Stimulated activated CD8-positive, alpha-beta memory T cell treated with anti-CD3 and anti-CD28 coated beads, Interleukin-7, amount 100 ng/mL, for 1 hour (primary cell): ENCODE measurements at places on chromosomes 12 and 14.

DNA sequence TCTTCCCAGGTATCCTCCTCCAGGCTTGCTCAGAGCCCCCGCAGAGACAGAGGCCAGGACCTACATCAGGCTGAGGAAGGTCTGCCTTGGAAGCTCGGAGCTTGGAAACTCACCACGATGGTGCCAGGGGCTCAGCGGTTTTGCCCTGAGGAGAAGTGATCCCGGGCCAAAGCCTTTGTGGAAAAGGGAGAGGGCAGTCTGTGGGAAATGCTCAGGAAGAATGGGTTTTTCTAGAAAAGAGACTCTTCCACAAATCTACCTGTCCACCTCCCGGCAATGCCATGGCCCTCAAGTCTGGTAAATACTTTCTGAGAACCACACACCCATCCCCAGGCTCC is 8.0 kb downstream of the KRT2 start:
- no peak for DNase-seq

GRCh38 chr14:92659765-92660561 is 88.5 kb downstream of the LGMN start:
- DNase-seq, result no peak

DNA sequence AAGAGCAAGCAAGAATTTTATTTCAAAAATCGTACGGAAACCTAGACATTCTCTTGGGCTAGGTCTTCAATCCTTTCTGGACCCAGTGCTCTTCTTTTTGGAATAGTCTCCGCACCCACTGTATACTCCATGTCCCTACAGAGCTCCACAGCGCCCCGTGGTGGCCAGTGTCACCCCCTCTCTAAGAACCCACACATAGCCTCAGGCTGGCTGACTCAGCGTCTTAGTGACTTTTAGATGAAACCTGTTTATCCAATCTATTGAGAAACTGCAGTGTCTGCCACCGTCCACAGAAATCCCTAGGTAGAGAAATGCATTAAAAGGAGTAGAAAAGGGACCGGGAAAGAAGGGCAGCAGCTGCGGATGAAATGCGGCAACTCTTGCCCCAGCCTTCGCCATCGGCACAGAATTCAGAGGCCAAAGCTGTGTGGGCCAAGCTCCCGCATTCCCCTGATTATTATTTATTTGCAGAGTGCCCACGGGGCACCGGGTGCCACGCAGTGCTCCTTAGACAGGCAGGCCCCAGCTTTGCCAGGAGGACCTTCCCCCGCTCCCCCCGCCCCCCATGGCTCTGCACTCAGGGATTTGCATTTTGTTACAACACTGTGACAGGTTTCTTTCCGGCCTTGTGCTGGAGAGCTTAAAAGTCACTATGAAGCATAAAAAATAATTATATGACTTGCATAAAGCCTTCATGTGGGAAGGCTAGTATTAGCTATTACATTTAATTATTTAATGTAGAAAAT is 170.1 kb upstream of the FKBP4 start:
- DNase-seq, result no peak

- DNase-seq, result no peak
Observed at GRCh38 chr14:35414365-35414764, 9.8 kb upstream of the NFKBIA start.
